ENCODE measurements at places on chromosomes 4 and X.

DNA sequence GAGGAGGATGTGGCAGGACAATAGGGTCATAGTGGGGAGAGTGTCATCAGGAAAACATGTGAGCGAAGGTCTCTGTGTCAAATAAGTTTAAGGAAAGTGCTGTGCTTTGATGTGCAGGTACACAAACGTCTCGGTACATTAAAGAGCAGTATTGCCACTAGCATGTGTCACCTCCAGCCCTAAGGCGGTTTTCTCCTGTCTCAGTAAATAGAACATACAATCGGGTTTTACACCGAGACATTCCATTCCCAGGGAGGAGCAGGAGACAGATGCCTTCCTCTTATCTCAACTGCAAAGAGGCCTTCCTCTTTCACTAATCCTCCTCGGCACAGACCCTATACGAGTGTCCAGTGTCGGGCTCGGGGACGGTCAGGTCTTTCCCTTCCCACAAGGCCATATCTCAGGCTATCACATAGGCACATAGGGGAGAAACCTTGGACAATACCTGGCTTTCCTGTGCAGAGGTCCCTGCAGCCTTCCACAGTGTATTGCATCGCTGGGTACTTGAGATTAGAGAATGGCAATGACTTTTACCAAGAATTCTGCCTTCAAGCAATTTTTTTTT, 684.5 kb downstream of the PDHA2 start:
- no peak for DNase-seq

- DNase-seq, result no peak
Observed at GRCh38 chr4:8675906-8676305, 83.3 kb downstream of the CPZ start.

DNA sequence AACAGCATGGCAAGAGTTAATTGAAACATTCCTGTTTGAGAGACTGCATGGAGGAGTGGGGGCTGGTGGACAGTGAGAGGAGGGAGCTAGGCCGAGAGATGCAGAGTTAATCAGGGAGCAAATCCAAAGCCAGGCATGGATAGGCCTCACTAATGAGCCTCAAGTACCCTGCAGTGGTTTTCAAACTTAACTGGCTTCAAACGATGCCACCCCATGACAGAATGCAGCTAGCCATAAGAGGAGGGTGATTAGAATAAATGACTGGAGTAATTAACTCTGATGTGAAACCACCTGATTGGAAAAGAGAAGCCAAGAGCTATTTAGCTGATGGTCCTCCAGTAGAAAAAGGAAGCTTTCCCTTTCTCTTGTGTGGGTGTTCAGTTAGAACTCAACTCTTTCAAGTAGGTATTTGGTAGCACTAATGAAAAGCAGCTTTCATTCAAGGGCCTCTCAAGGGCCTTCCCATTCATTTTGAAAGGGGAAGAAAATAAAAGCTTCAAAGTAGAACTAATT, 215.4 kb upstream of the MAB21L2 start:
- DNase-seq, result no peak

DNA sequence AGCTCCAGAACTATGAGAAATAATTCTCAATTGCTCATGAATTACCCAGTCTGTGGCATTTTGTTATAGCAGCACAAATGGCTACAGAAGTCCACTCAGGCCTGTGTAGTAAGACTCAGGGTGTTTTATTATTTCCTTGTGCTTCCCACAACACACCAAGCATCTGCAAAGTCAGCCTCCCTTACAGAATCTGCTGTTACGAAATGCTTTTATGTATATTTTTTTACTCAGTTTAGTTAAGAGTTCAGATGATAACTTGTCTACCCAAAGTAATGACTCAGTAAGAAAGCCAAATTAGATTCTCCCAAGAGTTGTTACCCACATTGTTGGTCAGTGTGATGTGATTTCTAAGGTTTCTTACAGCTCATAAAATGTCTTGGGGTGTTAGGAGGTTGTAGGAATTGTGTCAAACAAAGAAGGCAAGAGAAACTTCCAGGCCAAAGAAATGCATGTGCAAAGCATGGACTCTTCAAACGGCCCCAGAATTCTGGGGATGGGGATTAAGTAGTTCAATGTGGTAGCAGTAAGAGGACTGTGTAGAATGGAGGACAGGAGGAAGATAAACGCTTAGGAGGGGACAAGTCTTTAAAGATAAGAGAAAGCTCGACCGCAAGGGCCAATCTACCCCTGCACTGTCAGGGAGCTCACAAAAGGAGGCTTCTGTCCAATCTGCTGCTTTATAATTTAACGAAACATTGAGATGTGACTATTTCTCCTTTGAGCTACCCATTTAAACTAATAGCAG, 35.4 kb upstream of the TMEM184C start:
- no peak for DNase-seq

GRCh38 chrX:24870143-24870542, 145.6 kb downstream of the ARX start:
- DNase-seq, result no peak

DNA sequence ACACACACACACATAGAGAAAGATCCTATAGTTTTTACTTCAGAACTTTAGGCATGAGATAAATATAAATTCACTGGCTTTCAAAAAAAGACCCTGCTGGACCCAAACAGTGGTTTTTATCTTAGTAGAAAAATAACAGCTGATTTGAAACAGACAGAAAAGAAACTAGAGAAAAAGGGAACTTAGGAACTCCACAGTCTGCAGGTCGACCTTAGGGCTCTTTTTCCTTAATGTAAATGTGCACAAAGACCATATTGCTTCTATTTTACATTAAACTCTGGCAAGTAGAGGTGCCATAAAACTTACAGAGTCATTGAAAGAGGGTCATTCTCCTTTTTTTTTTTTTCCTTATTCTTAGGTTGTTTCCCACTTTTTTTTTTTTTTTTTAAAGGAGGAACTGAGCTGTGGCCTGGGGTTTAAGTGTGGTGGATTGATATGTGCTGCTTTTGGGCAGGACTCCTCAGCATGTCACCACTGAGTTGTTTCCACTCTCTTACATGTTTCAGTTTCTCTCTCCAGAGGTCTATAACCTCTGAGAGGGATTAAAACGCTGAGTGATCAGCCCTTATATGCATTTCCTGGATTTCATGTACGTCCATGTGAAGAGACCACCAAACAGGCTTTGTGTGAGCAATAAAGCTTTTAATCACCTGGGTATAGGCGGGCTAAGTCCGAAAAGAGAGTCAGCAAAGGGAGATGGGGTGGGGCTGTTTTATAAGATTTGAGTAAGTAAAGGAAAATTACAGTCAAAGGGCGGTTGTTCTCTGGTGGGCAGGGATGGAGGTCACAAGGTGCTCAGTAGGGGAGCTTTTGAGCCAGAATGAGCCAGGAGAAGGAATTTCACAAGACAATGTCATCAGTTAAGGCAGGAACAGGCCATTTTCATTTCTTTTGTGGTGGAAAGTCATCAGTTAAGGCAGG, 70.8 kb upstream of the PACRGL start:
- DNase-seq, result no peak

DNA sequence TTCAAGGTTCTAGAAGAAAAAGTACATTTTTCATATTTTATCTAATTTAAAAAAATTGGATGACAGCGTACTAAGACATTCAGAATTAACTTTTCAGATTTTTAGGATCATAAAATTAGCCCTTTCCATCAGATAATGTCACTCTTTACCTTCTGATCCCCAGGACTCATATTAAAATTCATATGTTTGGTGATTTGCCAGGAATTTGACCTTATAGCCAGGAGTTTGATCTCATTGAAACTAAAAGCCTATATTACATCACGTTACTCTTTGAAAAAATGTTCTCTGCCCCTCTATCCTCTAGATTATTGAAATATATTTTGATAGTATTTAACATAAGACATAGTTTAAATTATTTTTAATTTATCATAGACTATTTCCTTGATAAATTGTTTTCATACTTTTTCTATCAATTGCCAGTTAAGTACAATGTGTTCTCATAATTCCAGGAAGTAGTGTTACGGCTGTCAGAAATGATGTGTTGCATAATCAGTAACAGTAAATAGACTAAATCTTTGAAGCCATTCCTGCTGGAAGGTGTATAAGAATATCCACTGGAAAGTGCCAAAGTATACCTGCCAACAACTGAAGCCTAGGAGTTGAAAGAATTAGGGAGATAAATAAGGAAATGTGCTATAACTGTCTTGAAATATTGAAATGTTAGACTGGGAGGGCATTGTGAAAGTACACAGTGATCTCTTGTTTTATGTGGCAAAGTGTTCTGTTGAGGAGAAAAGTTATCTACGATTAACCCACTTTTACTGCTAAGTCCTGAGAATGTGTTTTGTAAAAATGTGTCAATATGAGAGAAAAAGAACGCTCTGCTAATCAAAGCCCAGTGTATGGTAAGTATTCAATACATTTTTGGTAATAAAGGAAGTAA, 32.9 kb upstream of the PDGFC start:
- DNase-seq, result no peak

DNA sequence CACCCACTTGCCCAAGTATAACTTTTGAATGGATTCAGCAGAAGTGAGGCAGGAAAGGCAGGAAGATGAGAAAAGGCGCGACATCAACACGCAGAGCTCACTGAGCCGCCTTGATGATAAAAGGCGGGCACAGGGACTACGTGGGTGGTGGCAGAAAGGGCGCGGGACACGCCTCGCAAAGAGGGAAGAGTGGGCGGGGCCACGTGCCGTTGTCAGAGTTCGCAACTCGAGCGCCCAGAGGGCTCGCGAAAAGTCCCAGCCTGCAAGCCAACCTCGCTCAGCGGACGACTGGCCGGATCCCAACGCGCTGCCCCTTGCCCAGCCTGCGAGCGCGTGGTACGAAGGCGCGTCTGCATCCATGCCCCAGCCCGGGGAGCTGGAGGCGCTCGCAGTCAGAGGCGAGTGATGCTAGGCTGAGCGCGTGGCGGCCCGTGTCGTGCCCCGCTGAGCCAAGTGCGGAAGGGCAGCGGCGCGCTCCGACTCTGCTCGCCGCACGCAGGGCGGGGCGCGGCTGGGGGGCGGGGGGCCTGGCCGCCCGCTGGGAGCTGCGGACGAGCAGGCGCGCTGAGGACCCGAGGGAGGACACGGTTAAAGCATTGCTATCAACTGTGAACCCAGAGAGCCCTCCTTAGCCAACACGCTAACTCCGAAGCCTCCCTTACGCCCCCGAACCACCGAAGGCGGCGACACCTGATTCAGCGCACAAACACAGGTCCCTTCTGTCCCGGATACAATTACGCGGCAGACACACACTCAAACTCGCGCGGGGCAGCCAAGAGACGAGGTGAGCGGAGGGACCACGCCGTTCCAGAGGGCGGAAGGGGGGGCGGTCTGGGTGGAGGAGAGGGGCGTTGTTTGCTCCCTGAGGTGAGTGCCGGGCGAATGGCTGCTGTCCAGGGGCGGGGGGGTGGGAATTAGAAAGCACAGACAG, at the start of gene UGT8:
UGT8 (plus strand) TSS at position 617 of the 931 bp plus-strand sequence. CDS start 24,074 bp downstream, outside the sequence.
- peak; percentile 43 for DNase-seq

DNA sequence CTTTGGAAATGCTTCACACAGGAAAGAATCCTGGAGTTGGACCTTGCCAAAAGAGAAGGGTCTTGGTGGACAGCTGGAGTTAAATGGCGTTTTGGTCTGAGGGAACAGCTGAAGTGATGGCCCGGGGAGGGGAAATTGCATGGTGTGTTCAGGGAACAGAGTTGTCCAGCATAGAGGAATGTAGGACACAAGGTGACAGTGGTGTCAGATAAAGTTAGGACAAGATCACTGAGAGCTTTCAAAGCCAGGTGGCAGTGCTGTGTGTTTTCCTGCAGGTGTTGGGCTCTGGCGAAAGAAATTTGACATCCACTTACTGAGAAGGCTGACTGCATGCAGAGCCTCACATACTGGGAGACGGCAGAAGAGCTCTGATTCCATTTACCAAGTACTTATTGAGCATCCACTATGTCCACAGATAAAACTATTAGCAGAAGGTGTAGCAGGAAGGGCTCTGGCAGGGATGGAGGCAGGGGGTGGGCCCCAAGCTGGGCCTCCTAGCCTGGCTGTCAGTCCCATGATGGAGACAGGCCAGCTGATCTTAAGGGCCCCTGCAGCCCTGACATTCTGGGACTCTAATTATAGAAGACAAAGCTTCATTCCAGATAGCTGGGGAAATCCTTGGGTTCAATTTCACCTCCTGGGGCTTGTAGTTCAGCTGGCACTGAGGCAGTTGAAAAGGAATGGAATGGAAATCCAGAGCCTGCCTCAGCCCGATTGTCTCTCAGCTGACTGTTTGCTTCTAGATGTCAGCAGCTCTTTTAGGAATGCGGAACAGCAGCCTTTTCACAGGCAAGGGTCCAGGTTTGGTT, 150.2 kb upstream of the MAMLD1 start:
- no peak for DNase-seq
